Caco-2 (cell line): ENCODE measurements at places on chromosomes 11 and 22.

- no peak for DNase-seq
Observed at GRCh38 chr11:44628730-44629700, 63.6 kb downstream of the CD82 start.

GRCh38 chr22:37745548-37746365, 48.9 kb downstream of the TRIOBP start:
- peak; percentile 90 for DNase-seq

DNA sequence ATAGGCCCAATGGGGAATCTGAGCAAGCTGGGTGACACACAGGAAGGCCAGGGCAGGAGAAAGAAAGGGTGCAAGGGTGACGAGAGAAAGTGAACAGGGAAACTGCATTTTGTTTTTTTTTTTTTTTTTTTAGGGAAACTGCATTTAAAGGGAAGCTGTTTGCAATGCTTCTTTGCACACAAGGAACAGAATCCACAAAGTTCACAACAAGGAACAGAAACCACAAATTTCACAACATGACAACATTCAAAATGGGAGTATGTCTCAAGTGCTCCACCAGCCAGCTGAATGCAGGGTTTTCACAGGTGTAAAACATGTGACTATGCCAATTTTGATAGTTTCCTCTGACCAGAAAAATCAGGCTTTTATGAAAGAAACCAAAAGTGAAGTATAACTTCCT, 6.8 kb upstream of the PLAAT3 start:
- DNase-seq = no peak

- DNase-seq = no peak
Observed at GRCh38 chr22:43128116-43128515, 15.1 kb downstream of the MCAT start.

DNA sequence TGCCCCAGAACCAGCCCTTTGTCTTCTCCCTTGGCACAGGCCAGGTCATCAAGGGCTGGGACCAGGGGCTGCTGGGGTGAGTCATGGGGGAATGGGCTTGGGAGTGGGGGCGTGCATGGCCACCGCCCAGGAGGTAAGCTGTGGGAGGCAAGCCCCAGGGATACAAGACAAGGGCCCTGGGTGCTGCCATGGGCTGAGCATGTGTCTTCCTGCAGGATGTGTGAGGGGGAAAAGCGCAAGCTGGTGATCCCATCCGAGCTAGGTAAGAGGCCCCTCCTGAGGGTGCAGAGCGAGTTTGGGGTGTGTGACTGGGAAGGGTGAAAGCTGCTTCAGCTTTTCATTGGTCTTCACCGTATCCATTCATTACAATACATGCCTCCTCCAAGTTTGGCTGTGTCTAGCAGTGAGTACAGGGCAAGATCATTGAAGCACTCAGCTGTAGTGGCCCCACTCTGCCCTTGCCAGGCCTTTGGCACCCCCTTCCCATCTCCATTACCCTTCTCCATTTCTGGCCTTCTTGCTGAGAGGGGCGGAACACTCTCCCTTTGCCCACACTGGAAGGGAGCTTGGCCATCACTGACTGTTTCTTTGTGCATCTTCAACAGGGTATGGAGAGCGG, 2.5 kb downstream of the FKBP2 start:
- no peak for DNase-seq

GRCh38 chr11:8841899-8842298, 69.1 kb upstream of the AKIP1 start:
- DNase-seq = no peak

- DNase-seq = no peak
Observed at GRCh38 chr22:30947173-30947815, 21.3 kb downstream of the MORC2 start.

DNA sequence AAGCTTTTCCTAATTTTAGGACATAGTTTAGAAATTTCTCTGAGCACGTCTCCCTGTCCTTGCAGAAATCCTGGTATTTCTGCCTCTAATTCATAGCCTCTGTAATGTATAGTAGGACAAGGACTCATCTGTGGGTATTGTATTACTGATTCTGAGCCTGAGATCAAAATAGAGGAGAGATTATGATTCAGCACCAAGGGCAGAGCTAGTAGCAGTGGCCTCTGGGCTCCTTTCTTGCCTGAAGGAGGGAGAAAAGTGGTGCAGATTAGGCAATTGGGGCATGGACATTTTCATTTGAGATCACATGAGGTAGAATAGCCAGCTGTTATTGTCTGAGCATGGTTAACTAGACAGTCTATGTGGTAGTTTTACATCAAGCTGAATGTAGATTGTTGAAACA, 2.8 kb downstream of the MADD start:
- DNase-seq = no peak

DNA sequence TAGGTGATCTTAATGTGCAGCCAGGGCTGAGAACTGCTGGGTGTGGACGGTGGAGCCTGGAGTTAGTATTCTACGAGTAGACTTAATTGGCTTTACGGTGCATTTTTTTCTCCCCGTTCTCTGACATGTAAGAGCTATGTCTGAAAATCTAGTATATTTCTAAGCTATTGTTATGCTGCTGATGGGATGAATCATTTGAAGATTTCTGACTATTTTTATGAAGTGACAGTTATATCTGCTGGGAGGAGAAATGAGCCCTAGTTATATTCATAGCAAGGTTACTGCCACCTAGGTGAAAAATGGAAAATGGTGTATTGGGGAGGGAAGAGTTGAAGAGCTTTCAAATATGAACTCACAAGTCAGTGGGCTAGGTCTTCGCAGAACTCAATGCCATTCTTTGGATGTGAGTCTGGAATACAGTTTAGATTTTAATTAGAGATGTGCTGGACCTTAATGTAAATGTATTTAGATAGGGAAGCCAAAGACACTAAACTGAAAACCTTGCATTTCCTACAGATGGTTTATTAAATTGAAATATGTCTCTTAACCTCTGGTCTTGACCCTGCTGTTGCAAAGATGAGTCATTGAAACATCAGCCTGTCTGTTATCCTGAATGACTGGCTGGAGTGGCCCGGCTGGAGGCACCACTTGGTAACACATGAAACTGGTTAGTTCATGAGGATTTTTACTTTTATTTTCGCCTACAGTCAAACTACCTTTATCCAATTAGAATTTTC, 293.7 kb downstream of the DDX10 start:
- no peak for DNase-seq
